H1 (cell line): ENCODE measurements at places on chromosomes 3 and 15. TPM values are rescaled to one million over a fixed set of nuclear protein-coding genes. Genes with fewer than 3 reads are reported as not detected.

The CX3CR1 gene
- not detected in 2 replicates for total RNA-seq

The C3orf18 gene
- 7.5 and 8.2 TPM in 2 replicates for total RNA-seq

The RAD18 gene
- 23.0 and 23.2 TPM in 2 replicates for total RNA-seq

DNA sequence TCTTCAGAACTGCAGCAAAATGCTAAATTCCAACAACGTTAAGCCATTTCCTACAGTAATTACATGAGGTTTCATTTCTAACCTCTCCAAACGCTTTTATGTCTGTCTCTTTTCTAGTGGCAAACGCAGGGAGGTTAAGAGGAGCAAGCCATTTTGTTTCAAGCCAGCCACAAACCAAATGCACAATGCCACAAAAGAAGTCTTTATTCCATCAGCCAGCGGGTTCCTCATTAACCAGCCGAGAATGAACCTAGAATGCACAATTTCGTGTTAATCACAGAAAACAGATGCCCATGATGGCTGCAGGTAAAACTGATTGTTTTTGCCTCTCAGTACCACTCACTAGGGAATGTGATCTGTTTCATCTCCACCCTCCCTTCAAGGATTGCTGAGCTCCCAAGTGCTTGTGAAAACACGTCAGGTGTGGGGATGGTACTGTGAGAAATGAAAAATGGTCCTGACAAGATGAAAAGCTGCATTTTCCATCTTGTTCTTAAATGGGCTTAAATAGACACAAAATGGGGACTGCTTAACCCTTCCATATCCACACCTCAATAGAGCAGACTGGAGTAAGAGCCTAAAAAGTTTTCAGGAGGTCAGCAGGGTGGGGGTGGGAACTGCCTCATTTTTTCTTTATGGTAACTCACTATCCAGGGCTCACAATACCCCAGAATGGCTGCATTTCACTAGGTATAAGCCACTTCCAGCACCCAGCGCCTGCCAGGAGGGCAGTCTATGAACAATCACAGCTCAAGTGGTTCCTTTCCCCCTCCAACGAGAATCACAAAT, 277.1 kb downstream of the MAGI1 start:
- no peaks in the 10 kb centered on the region for H3K27me3 ChIP-seq
- no peak overlapping the region for H3K27ac ChIP-seq
- no peak overlapping the region for H3K4me3 ChIP-seq
- peaks cover 14% of the 10 kb centered on the region for H3K4me1 ChIP-seq
- DNase-seq: no peak

- peaks cover 64% of the 10 kb centered on the region for H3K36me3 ChIP-seq
- no peak overlapping the region for H3K4me3 ChIP-seq
- H3K27ac ChIP-seq: no peak overlapping the region
- H3K27me3 ChIP-seq: no peaks in the 10 kb centered on the region
- H3K4me1 ChIP-seq: no peaks in the 10 kb centered on the region
- no peak for DNase-seq
Measured at GRCh38 chr3:154304116-154304786, 20.0 kb downstream of the DHX36 start.

- no peak overlapping the region for H3K4me3 ChIP-seq
- H3K27me3 ChIP-seq: no peaks in the 10 kb centered on the region
- no peak overlapping the region for H3K27ac ChIP-seq
- no peaks in the 10 kb centered on the region for H3K36me3 ChIP-seq
- no peak for DNase-seq
Measured at GRCh38 chr3:171835116-171835515, 8.0 kb upstream of the TMEM212 start.

DNA sequence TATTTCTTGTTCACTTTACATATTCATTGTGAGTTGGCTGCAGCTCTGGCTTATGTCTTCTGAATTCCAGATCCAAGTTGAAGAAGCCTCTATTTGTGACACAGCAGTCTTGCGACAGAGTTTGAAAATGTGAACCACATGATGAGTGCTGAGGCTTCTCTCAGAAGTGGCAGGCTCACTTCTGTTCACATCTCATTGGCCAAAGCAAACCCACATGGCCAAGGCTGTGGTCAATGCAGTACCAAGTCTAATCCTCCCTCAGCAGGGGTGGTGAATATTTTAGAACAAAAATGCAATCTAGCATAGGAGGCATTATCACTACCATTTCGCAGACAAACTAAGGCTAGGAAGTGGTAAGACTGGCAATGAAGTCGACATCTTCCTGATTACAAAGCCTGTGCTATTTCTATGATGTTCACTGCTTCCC, 45.2 kb downstream of the CDCP1 start:
- no peaks in the 10 kb centered on the region for H3K4me1 ChIP-seq
- H3K27me3 ChIP-seq: no peaks in the 10 kb centered on the region
- no peak for DNase-seq
- H3K27ac ChIP-seq: no peak overlapping the region
- peaks cover 2% of the 10 kb centered on the region; the same call in 1 of the 2 replicates for H3K36me3 ChIP-seq

GRCh38 chr3:18725668-18726407, 300.7 kb upstream of the SATB1 start:
- H3K36me3 ChIP-seq: no peaks in the 10 kb centered on the region
- H3K27me3 ChIP-seq: no peaks in the 10 kb centered on the region
- no peaks in the 10 kb centered on the region for H3K4me1 ChIP-seq
- H3K4me3 ChIP-seq: no peak overlapping the region
- DNase-seq: no peak
- H3K27ac ChIP-seq: no peak overlapping the region

DNA sequence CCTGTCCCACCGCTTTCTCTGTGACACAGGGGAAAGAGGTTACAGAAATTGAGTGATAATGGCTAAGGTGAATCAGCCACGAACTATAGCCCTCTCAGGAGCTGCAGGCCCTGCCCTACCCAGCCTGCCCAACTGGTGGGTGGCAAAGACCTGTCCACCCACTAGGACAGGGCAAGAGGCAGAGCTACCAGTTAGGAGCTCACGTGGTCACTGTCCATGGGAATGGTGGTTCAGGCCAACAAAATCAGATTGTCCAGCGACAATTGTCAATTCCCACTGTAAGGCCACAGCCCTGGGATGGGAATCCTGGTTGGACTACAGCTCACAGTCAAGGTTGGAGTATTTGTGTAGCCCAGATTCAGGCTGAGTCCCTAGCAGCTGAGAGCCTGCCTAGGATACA, 75.0 kb downstream of the PPCDC start:
- no peak overlapping the region for H3K4me3 ChIP-seq
- H3K4me1 ChIP-seq: no peaks in the 10 kb centered on the region
- DNase-seq: no peak
- no peak overlapping the region for H3K27ac ChIP-seq
- H3K27me3 ChIP-seq: no peaks in the 10 kb centered on the region

GRCh38 chr3:49410066-49410845, 1.5 kb downstream of the RHOA start:
- peaks cover 7% of the 10 kb centered on the region for H3K4me1 ChIP-seq
- H3K27ac ChIP-seq: no peak overlapping the region
- H3K36me3 ChIP-seq: no peaks in the 10 kb centered on the region
- H3K27me3 ChIP-seq: no peaks in the 10 kb centered on the region

GRCh38 chr15:55999658-56000057, 6.2 kb upstream of the NEDD4 start:
- no peaks in the 10 kb centered on the region for H3K4me1 ChIP-seq
- no peak for DNase-seq
- no peaks in the 10 kb centered on the region for H3K27me3 ChIP-seq
- H3K4me3 ChIP-seq: no peak overlapping the region
